ENCODE measurements at places on chromosomes 5 and 9. TPM values are rescaled to one million over a fixed set of nuclear protein-coding genes. Genes with fewer than 3 reads are reported as not detected.

The CHSY3 gene
- total RNA-seq, result 5.0 TPM

The FBP2 gene
- 0.29 TPM for total RNA-seq

The NRARP gene
- not detected for total RNA-seq

The SOHLH1 gene
- total RNA-seq, result not detected

The CCNI2 gene
- not detected for total RNA-seq

The GFI1B gene
- total RNA-seq, result not detected

The SURF4 gene
- total RNA-seq, result 554 TPM

The PCDHGA11 gene
- total RNA-seq, result 8.4 TPM

The ZFP37 gene
- 1.9 TPM for total RNA-seq

The ELOVL7 gene
- total RNA-seq, result not detected

The PALM2AKAP2 gene
- 0.53 TPM for total RNA-seq

The PSMB7 gene
- 341 TPM for total RNA-seq

The LAMC3 gene
- total RNA-seq, result 0.35 TPM

The GLT6D1 gene
- total RNA-seq, result not detected

The UCK1 gene
- 24.1 TPM for total RNA-seq

The PCDHB9 gene
- total RNA-seq, result 0.18 TPM

The TTC16 gene
- total RNA-seq, result not detected

The SAXO1 gene
- not detected for total RNA-seq

The C5orf22 gene
- 14.9 TPM for total RNA-seq

The IFNA13 gene
- not detected for total RNA-seq

The BRINP1 gene
- 0.58 TPM for total RNA-seq

The POLR3G gene
- 14.1 TPM for total RNA-seq

The SCGB3A2 gene
- not detected for total RNA-seq

The TBC1D9B gene
- total RNA-seq, result 43.2 TPM

The KIF12 gene
- total RNA-seq, result not detected

The CCNO gene
- total RNA-seq, result not detected

The TARS1 gene
- total RNA-seq, result 217 TPM

The TLX3 gene
- total RNA-seq, result not detected

The DNM1 gene
- total RNA-seq, result 5.2 TPM

The PDGFRB gene
- 149 TPM for total RNA-seq

The OR13C3 gene
- total RNA-seq, result not detected

The GKAP1 gene
- total RNA-seq, result 1.4 TPM

The PLAC8L1 gene
- total RNA-seq, result not detected

The HAVCR2 gene
- not detected for total RNA-seq

The RAI14 gene
- 123 TPM for total RNA-seq

The NACC2 gene
- total RNA-seq, result 23.6 TPM

The HARS2 gene
- 29.7 TPM for total RNA-seq

The CDH12 gene
- not detected for total RNA-seq
